ENCODE measurements at places on chromosomes 12 and 14.
A peak's percentile ranks its signal among the peaks of the same experiment; 100 is the strongest.

- no peak for DNase-seq
These were observed 291.3 kb downstream of the PDZRN4 start for GRCh38 chr12:41479426-41479825.

- DNase-seq, result no peak
These were observed 16.6 kb downstream of the TFCP2 start for GRCh38 chr12:51156245-51156765.

DNA sequence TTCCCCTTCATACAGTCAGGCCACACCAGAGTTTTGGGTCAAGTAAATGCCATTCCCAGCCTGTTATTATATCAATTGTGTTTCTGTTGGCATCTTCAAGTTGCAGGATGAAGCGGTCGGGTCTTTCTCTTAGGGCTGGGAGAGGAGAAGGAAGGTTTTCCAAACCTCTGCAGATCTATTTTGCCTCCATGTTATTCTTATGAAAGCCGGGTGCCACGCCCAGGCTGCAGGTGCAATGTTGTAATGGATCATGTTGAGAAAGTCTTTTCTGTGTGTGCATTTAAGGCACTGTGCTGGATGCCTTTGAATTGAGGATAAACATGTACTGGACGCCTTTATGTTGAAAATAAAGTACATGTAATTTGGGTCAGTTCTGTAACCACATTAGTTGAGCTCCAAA is 164.4 kb upstream of the HIF1A start:
- DNase-seq, result no peak

- peak; percentile 92 for DNase-seq
These were observed 13.6 kb downstream of the SNRNP35 start for GRCh38 chr12:123471374-123472068.

DNA sequence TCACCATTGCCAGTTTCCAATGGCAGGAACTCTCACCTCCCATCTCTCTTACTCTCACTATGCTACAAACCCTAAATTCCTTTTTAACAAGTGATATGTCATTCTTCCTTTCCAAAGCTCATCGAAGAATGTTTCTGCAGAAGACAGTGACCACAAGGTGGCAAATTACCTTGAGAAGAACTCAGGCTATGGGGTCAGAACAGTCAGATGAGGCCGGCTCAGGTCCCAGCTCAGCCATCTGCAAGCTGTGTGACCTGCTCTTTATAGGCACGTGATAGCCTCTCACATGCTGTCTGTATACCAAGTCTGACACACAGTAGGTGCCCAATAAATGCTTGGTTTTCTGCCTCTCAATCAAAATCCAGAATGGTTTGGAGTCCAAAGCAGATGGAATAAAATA is 80.7 kb downstream of the FOXN3 start:
- no peak for DNase-seq

GRCh38 chr12:121889274-121889624 is 659 bp downstream of the PSMD9 start:
- DNase-seq, result no peak

DNA sequence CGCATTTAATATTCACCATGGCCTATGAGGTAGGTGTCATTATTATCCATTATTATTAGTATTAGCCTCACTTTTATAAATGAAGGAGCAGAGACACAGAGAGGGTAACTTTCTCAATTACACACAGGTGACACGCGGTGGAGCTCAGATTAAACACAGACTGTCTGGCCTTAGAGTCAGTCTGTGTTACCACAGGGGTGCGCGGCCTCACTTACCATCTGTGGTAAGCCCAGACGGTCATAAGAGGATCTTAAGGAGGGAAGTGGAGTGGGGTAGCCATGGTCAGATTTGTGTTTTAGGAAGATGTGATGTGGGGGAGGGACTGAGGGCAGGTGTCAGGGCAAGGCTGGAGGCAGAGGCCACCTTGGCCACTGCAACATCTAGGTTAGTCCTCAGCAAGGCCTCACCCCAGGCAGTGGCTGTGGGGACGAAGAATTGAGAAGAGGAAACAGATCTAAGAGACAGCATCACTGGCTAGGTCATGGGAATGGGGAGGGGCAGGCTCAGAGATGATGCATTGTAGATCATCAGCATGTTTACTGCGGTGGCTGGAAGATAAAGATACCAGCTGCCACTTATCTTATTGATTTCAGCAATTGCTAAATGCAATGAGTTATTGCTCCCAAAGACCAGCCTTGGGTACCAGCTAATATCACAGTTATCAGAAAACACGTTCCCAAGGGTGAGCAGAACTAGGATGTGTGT is 67.1 kb downstream of the SERPINA3 start:
- DNase-seq, result no peak

- peak; percentile 63 for DNase-seq
These were observed 730 bp downstream of the CLSTN3 start for GRCh38 chr12:7130701-7131501.

GRCh38 chr12:60832290-60832689 is 1236.5 kb downstream of the SLC16A7 start:
- peak; percentile 70 for DNase-seq

DNA sequence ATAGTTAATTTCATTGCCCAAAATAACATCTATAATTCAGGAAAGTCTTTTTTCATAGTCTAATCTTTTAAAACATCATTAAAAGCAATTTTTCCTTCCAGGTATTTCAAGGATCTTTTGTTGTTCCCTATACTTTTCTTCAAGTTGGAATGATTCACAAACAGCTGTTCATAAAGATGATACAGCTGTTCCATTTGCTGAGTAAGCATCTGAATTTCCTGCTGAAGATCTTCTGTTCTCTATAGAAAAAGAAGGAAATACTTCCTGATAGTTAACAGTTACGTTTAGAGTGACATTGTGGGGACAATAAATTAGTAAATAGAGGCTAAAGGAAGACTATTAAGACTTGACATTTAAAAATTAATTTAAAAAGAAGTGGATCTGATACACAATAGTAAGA is 30.3 kb upstream of the ESR2 start:
- DNase-seq, result peak; percentile 36

GRCh38 chr12:15719230-15719629 is 70.0 kb downstream of the EPS8 start:
- peak; percentile 42 for DNase-seq

GRCh38 chr12:1691123-1692007 is 495 bp downstream of the ADIPOR2 start:
- DNase-seq, result peak; percentile 23

DNA sequence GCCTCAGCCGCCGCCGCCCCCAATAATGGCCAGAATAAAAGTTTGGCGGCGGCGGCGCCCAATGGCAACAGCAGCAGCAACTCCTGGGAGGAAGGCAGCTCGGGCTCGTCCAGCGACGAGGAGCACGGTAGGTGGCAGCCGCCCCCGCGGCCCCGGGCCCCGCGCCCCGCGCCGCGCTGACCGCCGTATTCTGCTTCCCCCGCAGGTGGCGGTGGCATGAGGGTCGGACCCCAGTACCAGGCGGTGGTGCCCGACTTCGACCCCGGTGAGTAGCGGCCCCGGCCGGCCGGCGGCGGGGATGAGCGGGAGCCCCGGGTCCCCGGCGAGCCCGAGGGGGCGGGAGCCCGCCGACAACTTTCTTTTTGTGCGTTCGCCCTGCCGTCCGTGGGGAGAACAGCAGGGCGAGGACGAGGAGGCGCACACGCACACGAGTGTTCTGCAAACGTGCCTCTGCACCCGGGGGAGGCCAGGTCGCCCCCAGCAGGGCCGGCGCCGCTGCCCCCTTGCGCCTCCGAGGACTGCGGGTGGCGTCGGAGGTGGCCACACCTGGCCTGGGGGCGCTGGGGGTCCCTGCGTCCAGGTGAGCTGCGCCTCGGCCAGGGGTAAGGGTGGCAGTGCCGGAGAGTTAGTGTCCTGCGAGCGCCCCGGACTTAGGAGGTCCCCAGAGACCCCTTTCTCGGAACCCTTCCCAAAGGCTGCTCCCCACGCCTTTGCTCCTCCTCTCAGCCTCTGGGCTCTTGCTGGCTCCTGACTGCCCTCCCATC is 794 bp downstream of the RCOR1 start:
- DNase-seq, result peak; percentile 52

- DNase-seq, result peak; percentile 44
These were observed 407.9 kb upstream of the ATXN7L3B start for GRCh38 chr12:74129702-74130101.

GRCh38 chr12:113191227-113191626 is 5.7 kb downstream of the RITA1 start:
- no peak for DNase-seq

GRCh38 chr14:65637780-65638179 is 225.2 kb downstream of the FUT8 start:
- no peak for DNase-seq

- peak; percentile 10 for DNase-seq
These were observed 9.5 kb downstream of the OAS1 start for GRCh38 chr12:112916270-112916669.

DNA sequence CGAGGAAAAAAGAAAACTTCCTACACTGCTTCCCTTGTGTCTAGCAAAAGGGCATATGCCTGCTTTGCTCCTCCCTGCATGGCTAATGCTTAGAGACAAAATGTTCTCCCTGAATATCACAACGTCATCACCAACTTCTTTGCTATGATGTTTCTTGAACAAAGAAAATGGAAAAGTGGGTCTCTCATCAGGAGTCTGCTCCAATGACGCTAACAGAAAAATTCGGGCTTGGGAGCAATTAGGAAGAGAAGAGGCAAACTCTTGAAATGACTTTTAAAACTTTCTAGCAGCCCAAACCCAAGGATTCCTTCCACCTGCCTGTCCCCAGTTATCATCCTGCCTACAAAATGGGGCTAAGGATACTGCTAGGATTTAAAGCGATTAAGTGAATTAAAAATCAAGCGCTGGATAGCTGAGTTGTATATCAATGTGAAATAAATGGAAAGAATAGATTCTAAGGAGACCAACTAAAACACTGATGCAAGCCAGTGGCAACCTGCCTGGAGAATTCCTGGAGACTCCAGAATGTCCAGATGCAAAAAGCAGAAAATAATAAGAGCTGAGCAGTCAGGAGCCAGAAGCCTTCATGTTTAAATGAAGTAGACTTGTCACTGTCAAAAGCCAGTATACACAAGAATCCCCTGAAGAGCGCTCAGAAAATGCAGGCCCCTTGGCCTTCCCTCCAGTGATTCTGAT is 183.8 kb downstream of the DPF3 start:
- no peak for DNase-seq

DNA sequence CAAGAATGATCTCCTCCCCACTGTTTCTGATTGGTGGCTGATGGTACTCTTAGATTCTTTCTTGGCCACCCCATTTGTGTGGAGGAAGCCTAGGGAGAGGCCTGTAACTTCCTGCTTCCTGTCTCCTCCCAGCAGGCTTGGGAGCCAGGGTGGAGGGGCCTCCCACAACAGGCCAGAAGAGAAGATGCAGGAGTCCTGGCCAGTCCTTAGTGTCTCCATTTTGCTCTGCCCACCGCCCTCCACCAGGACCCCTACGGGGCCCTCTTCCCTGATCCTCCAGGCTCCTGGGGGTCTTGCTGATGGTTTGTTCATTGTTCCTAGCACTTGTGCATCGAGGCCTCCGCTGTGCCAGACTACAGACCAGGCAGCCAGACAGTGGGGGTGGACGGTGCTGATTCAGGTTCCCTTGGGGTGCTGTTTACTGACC is 6.8 kb downstream of the TSPAN9 start:
- DNase-seq, result peak; percentile 43

DNA sequence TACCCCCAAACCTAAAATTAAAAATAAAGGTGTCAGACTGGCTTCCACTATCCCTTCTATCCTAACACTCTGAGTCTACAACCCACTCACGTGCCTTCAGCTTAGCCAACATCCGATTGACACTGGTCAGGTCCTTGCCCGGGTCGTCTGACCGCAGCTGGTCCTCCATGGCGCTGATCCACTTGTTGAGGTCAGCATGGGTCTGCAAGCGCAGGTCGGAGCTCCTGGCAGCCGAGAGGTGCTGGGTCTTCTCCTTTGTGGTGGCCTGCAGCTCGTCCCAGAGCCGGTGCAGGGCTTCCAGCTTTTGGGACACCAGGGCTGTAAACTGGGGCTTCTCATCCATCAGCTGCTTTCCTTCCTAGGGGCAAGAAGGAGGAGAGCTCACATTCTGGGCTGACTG is 78.0 kb downstream of the PLEKHG3 start:
- DNase-seq, result no peak

- DNase-seq, result no peak
These were observed 190.4 kb upstream of the KRR1 start for GRCh38 chr12:75701859-75702258.

DNA sequence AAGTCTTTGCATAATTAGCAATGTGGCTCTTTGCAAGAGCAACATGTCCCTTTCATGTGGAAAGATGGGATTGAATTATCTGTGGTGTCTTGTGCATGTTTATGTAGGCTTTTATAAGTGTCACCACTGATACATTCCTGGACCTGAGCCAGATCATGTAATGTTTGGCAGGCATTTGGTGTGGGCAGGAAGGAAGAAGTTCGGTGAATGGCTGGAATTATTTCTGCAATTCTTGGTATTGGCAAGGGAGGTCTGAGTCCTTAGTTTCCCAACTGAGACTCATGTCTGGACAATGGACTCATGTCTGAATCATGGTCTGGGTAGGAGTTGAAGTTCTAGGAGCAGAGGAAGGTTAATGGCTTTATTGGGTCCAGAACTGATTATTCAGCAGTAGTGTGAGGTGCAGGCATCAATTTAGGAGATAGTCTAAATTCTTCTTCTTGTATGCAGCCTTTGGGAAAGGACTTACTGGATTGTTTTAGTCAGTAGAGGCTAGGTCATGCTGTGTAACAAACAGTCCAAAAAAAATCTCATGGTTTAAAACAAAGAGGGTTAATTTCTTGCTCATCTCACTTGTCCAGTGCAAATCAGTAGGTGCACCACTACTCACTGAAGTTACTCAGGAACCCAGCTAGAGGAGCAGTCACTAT is 186.5 kb upstream of the LHX5 start:
- DNase-seq, result no peak

DNA sequence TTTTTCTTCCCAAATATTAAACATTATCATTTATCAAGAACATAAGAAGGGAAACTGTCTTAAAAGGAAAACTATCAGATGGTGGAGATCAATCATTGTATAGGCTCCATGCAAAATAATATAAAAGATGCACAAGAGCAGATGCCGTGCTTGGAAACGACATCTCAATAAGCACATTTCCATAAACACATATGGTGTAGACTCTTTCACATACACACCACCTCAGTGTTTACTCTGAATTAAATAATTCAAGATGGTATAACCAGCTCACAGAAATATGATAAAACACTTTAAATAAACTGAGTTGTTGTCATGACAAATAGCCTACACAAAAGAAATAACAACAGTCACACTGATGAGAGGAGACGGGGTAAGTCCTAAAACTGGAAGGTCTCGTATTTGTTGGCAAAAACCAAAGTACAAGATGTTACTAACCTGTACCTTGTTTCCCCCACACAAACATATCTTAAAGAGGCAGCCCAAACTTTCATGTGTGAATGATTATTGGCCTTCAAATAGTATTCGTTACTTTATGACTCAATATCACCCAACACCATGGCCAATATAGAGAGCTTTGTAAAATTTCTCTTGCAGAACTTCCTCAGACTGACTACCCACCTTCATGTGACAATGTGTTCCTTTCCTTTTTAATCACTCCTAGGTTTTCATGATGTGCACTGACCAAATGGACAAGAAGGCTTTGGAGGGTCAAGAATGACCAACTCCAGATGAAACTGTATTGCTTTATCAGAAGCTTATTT is 48.6 kb upstream of the TMPO start:
- DNase-seq, result no peak

- peak; percentile 95 for DNase-seq
These were observed 28.8 kb upstream of the BHLHE41 start for GRCh38 chr12:26153421-26154154.

Data from choroid plexus epithelial cell (primary cell).